ENCODE measurements at places on chromosomes 13 and 19.

DNA sequence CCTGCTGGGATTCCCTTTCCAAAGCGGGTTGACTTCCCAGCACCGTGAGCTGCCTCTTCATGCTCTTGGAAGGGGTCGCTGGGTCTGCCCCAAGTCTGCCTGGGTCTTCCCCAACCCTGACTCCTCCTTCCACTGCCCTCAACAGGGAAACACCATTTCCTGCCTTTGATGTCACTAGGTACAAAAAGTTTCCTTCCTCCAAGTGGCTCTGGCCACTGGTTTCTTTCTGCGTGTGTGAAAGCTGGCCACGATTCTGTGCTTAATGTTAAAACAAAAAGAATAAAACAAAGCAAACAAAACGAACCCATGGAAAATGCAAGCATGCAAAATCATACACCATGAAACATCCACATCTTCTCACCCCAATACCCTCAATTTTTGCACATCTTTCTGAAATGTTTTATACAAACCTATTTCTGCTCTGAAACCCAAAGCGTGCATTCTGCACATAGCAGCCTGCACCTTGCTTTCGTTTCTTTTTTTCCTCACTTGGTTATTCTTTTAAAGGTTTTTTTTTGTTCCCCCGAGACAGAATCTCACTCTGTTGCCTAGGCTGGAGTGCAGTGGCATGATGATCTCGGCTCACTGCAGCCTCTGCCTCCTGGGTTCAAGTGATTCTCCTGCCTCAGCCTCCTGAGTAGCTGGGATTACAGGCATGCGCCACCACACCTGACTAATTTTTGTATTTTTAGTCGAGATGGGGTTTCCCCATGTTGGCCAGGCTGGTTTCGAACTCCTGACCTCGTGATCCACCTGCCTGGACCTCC lies 12.5 kb upstream of the TNFSF9 start:
- DNase-seq = no peak

GRCh38 chr19:21202865-21203494 lies 61.1 kb downstream of the ZNF431 start:
- DNase-seq = no peak

DNA sequence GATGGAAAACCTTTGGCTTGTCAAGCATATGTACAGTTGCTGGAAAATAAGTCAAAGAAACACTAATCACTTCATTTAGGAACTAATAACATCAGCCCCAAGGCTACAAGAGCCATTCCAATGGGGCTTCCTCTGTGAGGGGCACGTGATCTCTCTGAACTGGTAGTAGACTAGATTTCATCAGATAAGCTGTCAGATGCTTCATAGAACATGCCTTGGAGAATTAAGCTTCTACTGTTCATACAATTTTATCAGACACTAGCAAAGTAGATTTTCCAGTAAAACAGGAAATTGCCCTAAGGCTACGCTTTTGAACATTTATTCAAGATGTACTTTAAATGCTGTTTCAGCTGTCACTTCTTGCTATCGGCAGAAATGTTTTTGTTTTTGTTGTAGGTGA lies 107.8 kb downstream of the EDNRB start:
- DNase-seq = no peak

DNA sequence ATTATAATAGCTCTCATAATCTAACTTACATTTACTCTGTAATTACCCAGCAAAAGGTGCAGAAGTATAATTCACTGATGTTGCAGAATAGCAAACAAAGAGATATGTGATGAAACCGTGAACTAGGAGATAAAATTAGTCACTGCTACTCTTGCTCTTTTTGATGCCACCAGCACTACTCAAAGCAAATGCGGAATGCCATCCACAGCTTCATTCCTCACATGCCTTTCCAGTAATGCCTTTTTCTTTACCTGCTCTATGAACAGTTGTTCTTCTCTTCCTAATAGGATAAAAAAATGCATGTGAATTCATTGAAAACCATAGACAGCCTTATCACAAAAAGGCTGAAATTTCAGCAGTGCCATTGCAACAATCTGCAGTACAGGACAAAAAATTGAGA lies 1129.5 kb downstream of the DIAPH3 start:
- DNase-seq = no peak

GRCh38 chr19:18507727-18508440 lies 14.0 kb downstream of the ELL start:
- peak; percentile 44 for DNase-seq

DNA sequence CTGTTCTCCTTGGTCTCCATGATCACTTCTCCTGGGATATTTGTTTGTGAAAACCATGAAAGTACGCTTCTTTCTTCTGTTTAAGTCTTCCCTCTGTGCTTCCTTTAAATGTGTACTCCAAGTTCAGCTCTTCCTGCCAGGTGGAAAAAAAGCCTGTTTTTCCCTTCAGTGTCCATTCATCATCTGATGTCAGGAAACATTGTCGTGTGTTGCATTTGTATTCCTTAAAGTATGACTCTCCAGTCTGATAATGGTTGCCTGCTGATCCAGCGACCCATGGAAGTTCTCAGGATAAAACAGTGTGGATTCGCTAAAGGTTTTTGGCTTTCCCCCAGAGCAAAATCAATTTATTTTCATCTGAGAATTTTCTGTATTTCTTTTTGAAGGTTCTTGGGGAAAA lies 22.3 kb downstream of the SACS start:
- no peak for DNase-seq

GRCh38 chr13:98273824-98274742 lies 97.0 kb upstream of the RNF113B start:
- no peak for DNase-seq

GRCh38 chr13:112685896-112686295 lies 3.9 kb upstream of the ATP11A start:
- no peak for DNase-seq

GRCh38 chr19:51036519-51036918 lies 1.7 kb upstream of the KLK12 start:
- DNase-seq = no peak

DNA sequence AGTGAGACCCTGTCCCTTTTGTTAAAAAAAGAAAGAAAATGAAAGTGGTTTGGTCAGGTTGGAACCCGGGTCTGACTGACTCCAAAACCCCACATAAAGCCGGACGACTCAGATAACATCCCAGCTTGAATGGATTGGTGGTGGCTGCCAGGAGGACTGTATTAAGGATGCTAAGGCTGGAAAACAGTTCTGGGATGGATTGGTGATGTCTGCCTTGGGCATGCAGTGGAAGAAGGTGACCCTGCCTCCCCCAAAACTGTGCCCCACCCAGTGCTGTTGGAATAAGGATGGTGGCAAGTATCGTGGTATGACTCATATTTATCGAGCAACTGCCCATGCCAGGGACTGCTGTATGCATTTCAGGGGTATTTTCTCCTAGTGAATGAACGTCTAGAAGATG lies 18.5 kb upstream of the COLGALT1 start:
- DNase-seq = no peak

DNA sequence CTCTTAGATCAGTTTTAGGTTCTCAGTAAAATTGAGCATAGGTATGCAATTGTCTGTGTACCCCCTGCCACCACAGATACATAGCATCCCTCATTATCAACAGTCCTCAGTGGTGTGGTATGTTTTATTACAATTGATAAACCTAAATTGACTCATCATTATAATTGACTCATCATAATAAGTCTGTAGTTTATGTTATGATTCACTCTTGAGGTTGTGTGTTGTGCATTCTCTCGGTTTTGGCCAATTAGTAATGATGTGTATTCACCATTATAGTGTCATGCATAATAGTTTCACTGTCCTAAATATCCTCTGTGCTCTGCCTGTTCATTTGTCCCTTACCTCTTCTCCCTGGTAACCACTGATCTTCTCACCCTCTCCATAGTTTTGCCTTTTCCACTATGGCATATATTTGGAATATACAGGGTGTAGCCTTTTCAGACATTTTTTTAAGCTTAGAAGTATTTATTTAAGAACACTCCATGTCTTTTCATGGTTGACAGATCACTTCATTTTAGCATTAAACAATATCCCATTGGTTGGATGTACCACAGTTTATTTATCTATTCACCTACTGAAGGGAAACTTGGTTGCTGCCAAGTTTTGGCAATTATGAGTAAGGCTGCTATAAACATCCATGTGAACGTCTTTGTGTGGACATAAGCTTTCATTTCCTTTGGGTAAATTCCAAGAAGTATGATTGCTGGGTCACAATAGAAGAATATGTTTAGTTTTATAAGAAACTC lies 1620.6 kb upstream of the MIR17HG start:
- DNase-seq = peak; percentile 9
